ENCODE measurements at places on chromosomes 11 and 22.

DNA sequence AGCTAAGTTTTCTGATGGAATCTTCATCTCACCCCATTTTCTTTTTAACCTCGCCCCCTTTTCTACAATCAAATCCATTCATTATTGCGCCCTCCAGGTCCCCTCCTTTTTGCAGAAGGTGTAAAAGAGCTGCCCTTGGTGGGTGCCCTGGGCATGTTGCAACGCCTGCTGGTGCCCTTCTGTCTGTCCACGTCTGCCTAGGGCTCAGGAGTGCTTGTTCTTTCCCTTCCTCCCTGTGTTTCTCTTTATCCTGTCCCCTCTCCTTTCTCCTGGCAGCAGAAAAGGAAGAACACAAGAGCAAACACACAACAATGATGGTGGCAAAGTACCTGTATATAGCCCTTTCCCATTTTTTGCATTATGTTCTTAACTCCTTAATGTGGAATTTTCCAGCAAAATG is 6.2 kb upstream of the TLCD5 start:
- no peak for DNase-seq

DNA sequence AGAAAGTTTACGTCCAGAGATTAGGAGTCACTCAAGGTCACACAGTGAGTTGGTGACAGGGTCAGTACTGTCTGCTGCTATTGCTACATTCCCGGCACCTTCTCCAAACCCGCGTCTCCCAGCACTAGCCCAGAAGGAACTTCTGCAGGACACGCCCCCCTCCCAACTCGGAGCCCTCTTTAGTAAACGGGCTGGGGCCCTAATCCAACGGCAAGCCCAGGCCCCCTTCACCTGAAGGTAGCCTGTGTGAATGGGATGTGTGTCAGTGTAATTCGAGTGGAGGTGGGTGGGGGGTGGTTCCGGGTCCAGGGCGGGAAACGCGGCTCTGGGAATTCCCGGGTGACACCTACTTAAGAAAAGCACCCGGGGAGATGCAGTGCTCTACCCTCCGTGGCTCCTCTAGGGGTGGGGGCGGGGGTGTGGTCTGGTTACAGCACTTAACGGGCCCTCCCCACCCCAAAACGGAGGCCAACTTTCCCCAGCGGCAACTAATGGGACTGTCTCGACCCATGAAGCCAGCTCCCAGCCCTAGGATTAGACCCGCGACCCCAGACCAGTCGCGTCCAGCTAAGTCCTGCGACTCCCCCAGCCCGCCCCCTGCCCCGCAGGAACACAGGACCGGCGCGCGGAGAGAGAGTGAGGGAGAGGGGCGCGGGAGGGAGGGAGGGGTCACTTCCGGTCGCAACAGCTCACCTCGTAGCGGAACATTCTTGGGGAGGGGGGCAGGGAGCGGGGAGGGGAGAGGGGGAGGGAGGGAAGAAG is 468 bp downstream of the PATL1 start:
- DNase-seq: no peak

- no peak for DNase-seq
Measured at GRCh38 chr22:50016988-50017700, 4.6 kb upstream of the IL17REL start.

DNA sequence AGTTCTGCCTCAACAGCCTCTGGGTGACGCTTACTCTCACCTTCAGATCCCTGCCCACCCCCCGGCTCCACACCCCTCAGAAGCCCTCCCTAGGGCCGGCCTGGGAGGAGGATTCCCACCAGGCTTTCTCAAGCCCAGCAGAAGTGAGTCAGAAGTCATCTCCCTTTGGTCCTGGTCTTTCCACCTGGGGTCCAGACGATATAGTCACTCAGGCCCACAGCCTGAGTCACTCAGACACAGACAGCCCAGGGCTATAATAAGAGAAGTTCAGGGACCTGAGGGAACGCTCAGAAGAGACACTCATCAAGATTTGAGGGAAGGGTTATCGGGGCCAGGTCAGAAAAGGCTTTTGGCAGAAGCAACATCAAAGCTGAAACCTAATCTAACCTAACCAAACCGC is 127.1 kb downstream of the SPATA19 start:
- no peak for DNase-seq

DNA sequence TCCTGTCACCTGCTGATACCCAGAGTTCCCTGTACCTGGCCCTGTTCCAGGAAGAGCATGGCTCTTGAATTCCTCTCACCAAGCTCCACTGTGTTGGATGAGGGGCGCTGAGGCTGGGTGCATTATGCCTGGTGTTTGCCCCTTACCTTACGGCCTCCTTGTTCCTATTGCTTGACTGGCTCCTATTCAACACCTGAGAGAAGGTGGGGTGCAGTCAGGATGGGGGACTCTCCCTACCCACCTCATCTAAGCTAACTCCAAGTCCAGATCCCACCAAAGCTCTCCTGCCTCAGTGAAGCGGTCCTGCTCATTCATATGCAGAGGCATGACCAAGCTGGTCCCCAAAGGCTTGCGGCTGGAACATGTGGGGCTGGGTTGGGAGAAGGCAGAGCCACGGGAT is 35.8 kb upstream of the RIC3 start:
- no peak for DNase-seq
